Stimulated activated CD4-positive, alpha-beta T cell treated with anti-CD3 and anti-CD28 coated beads, Interleukin-1b, Interleukin-23, amount 100 ng/mL, for 1 hour (primary cell): ENCODE measurements at places on chromosomes 5 and 9.
A peak's percentile ranks its signal among the peaks of the same experiment; 100 is the strongest.

GRCh38 chr9:14313951-14314423, at the start of gene NFIB:
NFIB (minus strand) TSS chr9:14314141; CDS start chr9:14313511, 630 bp downstream.
- DNase-seq, result no peak

DNA sequence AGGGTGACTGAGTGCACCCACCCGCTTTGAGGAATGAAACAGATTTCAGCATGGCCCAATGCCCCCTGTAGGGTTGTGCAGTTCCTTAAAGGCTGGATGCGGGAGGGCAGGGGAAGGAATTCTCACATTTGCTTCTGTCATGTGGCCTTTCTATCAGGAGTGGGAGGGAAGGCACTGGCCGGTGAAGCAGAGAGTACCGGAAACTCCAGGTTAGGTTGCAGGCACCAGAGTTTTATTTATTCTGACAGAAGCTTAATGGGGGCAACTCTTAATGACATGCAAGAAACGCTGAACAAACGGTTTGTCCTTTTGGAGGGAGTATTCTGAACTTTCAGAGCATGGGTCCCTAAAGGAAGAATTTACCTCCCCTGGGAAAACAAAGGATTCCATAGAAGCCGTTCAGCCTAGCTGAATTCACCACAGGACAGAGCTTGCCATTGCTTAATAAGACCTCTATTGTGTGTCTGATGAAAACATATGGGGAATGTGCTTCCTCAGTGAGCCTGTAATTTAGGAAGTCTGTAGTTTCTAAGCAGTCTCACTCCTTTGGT, 44.1 kb upstream of the EQTN start:
- DNase-seq, result no peak

DNA sequence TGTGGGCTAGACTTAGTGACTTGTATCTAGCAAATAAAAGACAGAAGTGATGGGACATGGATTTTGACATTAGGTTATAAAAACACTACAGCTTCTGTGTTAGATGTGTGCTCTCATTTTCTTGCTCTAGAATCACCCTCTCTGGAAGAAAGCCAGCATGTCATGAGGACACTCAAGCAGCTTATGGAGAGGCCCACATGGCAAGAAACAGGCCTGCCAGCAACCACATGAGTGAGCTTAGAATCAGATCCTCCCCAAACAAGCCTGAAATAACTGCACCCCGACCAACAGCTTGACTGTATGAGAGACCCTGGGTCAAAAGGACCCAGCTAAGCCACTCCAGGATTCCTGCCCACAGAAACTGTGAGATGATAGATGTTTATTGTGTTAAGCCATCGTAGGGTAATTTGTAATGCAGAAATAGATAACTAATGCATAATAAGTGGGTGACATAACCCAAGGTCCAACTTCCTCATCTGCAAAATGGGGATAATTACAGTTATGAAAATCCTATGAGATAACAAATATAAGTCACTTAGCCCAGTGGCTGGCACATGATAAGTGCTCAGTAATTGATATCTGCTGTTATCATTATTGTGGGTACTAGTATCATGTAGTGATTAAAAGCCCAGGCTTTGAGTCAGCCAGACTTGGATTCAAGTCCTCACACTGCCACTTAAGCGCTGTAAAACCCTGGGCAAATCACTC, 86.5 kb downstream of the KLHL3 start:
- no peak for DNase-seq

DNA sequence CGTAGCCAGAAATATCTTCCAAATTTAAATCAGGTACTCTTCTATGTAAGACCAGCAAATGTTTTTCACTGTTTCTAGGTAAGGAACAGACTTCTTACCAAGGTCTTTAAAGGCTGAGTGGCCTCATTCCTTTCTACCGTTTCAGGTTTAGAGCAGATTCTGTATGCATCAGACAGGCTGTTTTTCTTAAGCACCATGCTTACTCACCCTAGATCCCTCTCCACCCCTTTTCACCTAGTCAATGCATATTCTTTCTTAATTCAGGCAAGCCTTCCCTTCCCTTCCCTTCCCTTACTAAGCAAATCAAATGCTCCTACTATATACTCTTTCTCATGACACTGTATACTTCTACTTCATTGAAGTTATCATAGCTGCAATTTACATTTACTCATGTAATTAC, 70.7 kb downstream of the RFX3 start:
- no peak for DNase-seq

- DNase-seq, result no peak
Observed at GRCh38 chr9:93196096-93197055, 12.4 kb downstream of the WNK2 start.

- DNase-seq, result no peak
Observed at GRCh38 chr5:151134228-151134627, 23.4 kb downstream of the ANXA6 start.

- no peak for DNase-seq
Observed at GRCh38 chr9:133955821-133956411, 36.2 kb downstream of the VAV2 start.

DNA sequence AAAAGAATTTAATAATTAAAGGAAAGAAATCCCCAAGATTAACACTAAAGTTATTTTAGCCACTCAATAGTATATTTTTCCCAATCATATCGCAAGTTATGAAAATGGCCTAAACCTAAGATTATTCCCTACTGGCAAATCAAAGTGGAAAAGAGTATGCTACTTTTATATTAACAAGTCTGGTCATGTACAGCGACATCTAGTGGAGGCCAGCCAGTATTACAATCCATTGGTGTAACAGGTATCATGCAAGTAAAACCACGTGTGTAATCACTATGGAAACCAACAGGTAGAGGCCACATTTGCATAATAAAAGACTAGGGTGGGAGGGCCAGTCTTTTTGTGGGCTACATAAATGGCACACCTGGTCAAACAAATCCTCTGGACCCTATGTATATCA, 976.4 kb upstream of the CDH9 start:
- DNase-seq, result no peak

DNA sequence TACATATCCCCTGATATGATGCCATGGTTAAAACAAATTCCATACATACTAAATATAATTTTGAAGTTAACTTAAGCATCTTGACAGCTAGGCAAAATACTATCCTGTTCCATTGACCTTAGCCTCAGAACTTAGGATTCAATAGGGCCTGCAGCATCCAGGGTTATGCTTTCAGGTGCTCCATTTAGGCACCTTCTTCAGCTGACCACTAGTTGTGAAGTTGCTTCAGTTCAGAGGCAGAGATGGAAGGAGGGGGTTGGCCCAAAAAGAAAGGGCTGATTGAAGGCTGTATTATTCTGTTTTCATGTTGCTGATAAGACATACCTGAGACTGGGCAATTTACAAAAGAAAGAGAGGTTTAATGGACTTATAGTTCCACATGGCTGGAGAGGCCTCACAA, 7.0 kb upstream of the NREP start:
- no peak for DNase-seq

- no peak for DNase-seq
Observed at GRCh38 chr9:106277966-106278365, 583.6 kb downstream of the TMEM38B start.

DNA sequence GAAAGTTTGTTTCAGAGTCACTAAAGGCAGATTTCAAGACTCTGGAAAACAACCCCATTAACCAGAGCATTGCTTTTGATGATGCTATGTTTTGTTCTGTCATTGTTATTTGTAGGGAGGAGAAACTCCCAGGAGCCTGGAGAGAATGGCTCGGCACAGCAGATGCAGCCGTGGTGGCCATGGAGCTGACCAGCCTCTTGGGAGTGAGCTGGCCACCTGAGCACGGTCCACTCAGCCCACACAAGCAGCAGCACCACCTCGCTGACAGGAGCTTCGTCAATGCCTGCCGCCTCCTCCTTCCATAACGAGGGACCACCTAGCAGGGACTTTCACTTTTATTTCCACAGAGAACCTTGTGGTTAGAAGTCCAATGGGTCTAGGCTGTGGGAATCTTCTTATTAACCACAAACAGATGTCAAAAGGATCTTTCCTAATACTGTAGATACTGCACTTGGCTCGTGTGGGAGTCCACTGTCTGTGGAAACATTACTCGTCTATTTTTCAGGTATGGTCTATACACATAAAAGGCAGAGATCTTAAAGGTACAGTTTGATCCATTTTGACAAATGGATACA, 21.0 kb upstream of the SMIM32 start:
- DNase-seq, result no peak

- no peak for DNase-seq
Observed at GRCh38 chr5:149782895-149783586, 52.9 kb downstream of the PPARGC1B start.

GRCh38 chr5:174187481-174187880, 142.0 kb downstream of the NSG2 start:
- DNase-seq, result no peak

DNA sequence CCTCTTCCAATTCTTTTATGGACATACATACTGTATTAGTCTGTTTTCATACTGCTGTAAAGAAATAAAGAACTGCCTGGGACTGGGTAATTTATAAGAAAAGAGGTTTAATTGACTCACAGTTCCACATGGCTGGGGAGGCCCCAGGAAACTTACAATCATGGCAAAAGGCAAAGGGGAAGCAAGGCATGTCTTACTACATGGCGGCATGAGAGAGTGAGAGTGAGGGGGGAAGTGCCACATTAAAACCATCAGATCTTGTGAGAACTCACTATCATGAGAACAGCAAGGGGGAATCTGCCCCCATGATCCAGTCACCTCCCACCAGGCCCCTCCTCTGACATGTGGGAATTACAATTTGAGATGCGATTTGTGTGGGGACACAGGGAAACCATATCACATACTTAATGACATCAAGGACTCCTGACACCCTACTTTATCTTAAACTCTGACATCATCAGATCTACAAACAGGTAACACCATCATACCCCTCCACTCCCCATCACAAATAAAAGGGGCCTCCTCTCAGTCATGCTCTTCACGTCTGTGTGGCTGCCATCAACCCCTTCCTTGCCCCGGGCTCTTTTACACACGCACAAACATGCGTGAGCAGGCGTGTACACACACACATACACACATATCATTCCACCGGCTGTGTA, 9.7 kb downstream of the ANKRD33B start:
- DNase-seq, result no peak

DNA sequence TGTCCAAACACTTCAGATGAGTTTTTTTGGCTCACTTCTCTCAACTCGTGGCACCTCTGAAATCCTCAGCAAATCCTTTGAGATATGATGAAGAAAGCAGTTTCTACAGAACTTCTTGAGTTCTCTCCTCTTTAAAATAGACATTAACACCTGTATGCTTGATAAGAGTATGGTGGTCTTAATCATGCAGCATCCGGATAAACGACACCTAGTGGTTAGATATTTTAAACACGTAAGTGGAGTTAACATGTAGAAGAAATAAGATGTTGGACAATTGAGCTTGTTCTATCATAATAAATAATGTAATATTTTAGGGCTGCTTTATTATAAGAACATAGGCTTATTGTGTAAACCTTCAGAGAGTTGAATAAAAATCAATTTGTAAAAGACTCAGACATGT, 324.8 kb downstream of the CYLC2 start:
- no peak for DNase-seq

- no peak for DNase-seq
Observed at GRCh38 chr9:72753266-72753893, 199.5 kb downstream of the ALDH1A1 start.

- DNase-seq, result no peak
Observed at GRCh38 chr5:66415208-66415607, 181.0 kb upstream of the MAST4 start.

DNA sequence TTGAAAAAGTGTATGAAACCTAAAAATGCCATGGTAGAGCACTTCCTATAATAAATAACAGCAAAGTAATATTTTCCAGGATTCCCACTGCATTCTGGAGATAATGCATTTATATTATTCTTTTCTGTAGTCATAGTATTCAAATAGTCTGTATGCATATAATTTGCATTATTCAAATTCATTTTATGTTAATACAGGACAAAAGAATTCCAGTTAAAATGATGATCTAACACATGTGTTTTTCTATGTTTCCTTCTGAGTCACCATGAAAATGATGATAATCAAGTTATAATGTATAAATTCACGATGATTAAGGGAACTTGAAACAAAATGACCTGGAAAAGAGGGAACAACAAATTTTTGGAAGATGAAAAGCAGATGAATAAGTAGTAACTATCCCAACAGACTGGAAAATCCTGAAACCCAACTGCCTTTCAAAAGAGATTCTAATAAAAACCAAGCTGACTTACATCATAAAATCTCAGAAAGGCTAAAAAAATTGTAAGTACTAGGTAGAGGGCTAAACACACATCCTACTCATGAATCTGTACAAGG, 358.6 kb upstream of the PAPPA start:
- no peak for DNase-seq

- peak; percentile 34 for DNase-seq
Observed at GRCh38 chr5:42950456-42951292, 89.4 kb downstream of the ANXA2R start.

DNA sequence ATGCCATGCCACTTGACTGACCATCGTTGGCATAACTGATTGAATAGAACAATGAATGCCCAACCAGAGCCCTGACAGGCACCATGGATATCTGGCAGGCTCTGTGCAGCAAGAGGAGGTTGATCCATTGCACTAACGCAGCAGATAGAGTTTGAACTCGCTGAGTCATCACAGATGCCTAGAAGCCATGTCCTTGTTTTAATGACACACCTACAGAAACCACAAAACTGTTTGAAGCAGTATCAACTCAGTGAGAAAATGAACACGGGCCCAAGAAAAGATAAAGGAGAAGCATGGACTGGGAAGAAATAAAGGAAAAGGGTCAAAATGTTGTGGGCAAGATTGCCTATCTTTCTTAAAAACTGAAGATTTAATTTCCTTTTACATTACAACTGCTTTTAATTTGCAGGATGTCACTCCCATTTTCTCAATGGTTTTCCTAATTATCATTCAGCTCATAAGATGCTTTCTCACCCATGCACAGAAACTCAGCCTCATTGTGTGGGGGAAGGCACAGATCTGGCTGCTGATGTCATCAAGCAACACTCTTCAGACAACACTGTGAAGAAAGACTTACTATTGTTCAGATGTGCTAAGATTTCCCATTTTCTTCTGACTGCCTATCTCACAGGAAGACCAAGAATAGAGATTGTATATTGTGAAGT, 129.0 kb downstream of the PIK3R1 start:
- no peak for DNase-seq

- DNase-seq, result peak; percentile 31
Observed at GRCh38 chr9:111661150-111661801, at the start of gene GNG10. GNG10 (plus strand) TSS chr9:111661605; CDS start chr9:111661635, 30 bp downstream.

DNA sequence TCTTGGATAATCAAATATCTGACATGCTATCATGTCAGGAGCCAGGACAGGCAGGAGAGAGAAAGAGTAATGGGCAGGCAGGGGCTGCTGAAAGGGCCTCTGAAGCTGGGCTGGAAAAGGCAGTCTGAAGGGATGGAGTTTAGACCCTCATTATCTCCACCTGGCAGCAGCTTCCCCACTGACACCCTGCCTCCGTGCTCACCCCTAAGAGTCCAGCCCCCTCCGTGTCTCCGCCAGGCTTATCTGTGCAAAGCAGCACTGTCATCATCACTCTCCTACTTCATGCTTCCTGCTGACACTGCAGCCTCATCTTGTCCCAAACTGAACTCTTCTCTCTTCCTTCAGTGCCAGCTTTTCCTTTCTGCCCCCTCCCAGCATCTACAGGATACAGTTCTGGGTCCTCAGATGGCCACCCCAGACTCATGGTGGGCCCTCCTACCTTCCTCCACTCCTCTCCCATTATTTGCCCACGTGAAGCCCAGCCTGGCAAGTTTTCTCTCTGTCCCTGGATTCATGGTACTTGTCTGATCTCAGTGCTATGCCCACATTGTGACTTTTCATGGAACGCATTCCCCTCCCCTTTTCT, 70.9 kb upstream of the KLF9 start:
- no peak for DNase-seq
